NCI-H1436 (cell line): ENCODE measurements at places on chromosomes 7 and 10.

GRCh38 chr10:88417387-88418030, 165.6 kb downstream of the RNLS start:
- DNase-seq: no peak

GRCh38 chr7:101910991-101911799, 93.8 kb downstream of the CUX1 start:
- no peak for DNase-seq

DNA sequence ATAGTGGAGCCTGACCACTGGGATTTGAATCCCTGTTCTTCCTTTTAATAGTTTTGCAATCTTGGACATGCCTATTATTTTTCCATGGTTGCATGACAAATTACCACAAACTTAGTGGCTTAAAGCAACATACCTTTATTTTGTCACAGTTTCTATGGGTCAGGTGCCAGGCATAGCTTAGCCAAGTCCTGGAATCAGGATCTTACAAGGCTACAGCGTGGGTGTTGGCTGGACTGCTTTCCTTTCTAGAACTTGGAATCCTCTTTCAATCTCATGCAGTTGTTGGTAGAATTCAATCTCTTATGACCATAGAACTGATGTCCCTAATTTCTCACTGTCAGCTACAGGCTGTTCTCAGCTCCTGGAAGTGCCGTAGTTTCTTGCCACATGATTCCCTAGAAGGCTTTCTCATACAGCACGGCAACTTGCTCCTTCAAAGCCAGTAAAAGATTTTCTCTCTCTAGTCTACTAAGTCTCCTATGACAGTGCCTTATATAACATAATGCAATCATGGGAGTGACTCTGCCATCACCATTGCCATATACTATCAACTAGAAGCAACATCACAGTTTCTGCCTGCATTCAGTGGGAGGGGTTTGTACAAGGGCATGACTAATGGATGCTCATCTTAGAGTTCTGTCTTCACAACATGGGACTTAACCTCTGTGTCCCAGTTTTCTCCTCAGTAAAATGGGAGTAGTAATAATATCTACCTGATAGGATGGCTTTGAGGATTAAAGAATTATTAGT, 243.4 kb upstream of the FZD1 start:
- DNase-seq: no peak

GRCh38 chr7:31146030-31146429, 93.9 kb downstream of the ADCYAP1R1 start:
- DNase-seq: no peak

GRCh38 chr7:55150709-55151451, 132.1 kb downstream of the EGFR start:
- no peak for DNase-seq

DNA sequence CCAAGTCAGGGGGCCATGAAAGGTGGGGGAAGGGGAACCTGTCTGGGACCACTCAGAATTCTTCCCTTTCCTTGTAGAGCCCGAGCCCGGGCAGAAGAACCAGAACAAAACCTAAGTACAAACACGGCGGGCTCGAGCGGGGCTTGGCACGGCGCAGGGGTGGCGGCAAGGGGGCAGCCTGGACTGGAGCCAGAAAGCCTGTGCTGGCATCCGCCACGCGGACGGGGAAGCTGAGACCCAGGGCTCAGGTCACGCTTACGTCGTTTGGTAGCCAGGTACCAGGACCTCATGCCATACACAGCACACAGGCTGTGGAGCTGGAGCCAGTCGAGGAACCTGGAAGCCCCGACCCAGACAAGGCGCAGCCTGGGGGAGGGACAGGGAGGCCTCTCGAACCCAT, 6.6 kb upstream of the GPER1 start:
- no peak for DNase-seq

DNA sequence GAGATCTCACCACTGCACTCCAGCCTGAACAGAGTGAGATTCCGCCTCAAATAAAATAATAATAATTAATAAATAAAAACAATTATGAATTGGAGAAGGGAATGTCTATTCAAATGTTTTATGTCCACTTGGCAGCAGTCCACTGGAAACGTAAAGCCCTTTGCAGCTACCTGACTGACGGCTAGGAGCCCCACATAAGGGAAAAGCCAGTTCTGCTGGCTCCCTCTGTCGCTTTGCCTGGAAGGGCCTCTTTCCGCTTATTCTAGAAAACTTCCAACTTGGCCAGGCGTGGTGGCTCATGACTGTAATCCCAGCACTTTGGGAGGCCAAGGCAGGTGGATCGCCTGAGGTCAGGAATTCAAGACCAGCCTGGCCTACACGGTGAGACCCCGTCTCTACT, 6.1 kb upstream of the TNS3 start:
- no peak for DNase-seq

GRCh38 chr7:82985144-82985802, 177.4 kb downstream of the PCLO start:
- no peak for DNase-seq

DNA sequence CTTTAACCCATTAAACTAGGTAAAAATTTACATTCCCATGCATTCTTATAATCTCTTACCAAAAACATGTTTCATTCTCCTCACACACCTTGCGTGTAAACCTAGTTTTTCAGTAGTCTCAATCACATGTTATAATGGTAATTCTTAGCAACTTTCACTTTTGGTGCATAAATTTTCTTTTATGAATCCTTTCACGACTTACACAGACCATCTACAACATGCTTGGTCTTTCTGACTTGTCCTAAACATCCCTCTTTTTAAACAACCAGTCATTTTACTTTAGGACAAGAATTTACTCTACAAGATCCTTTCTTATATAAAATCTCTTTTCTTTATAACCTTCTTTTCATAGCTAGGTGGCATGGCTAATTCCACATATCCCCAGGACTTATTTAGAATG, 25.8 kb downstream of the FBXL13 start:
- DNase-seq: no peak

GRCh38 chr10:78861529-78862327, 207.0 kb upstream of the ZMIZ1 start:
- no peak for DNase-seq

DNA sequence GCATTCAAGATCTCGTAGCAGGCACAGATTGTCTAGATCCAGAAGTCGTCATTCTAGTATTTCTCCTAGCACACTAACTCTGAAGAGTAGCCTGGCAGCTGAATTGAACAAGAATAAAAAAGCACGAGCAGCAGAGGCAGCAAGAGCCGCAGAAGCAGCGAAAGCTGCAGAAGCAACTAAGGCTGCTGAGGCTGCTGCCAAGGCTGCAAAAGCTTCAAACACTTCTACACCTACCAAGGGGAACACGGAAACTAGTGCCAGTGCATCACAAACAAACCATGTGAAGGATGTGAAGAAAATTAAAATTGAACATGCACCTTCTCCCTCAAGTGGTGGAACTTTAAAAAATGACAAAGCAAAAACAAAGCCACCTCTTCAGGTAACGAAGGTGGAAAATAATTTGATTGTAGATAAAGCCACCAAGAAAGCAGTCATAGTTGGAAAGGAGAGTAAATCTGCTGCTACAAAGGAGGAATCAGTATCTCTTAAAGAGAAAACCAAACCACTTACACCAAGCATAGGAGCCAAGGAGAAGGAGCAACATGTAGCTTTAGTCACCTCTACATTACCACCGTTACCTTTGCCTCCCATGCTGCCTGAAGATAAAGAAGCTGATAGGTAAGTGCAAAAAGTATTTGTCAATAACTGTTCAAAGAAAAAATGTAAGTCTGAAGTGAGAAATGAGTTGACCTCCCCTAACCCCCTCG, 37.7 kb downstream of the CDK13 start:
- no peak for DNase-seq

DNA sequence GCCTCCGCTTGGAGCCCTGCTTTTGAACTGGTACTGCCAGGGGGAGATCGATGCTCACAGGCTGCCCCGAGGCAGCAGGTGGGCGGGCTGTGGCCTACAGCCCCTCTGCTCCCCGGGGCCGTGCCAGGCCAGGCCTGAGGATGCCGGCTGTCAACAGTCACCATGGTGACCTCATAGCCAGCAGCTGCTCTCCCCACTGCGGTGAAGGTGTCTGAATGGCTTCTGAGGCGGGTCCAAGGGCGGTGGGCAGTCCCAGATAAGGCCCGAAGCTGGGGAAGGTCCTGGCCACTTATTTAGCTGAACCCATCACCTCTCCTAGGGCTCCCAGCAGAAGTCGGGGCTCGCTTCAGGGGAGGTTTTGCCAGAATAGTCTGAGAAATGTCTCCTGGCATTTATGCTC, 179.3 kb downstream of the ARHGAP12 start:
- DNase-seq: no peak

GRCh38 chr7:112080978-112081377, 125.2 kb downstream of the DOCK4 start:
- DNase-seq: no peak

GRCh38 chr10:119119400-119119799, 15.5 kb downstream of the DENND10 start:
- DNase-seq: no peak

GRCh38 chr7:27165089-27165995, at the start of gene HOXA9:
TSS of gene HOXA9 (minus strand) at chr7:27165537. CDS start at chr7:27165457, 80 bp downstream.
- DNase-seq: no peak

DNA sequence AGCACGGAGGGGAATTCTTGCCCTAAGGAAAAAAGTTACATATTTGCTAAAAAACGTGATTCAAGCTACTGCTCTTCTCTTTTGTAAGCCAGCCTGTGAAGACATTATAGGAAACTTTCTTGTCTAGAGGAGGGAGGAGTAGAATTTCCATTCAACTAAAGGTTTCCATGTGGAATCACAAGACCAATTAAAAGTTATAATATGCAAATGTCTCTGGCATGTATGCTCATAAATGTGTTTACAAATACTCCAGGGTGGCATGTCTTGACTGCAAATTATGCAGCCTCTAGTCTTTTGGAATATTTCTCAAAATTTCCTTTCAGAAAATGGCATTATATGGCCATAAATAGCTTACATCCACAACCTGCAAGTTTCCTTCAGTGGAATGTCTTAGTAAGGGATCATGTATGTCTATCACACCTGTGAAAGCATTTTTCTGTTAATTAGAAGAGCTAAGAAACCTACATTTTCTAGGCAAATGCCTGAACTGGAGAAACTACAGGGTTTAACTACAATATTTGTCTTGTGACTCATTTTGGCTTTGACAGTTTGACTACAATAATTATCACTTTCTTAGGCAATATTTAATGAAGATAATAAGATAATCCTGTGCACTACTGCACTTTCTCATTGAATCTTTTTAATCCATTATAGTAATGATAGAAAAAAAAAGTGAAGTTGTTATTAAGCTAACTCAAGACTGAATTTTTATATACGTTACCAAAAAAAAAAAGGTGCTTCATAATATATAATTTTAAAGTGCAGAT, 111.1 kb upstream of the C10orf90 start:
- no peak for DNase-seq

- no peak for DNase-seq
Observed at GRCh38 chr10:99875473-99875872, 93.0 kb downstream of the ABCC2 start.

GRCh38 chr7:20267482-20267881, 50.3 kb upstream of the MACC1 start:
- DNase-seq: no peak

- no peak for DNase-seq
Observed at GRCh38 chr10:18155321-18155720, 15.1 kb downstream of the CACNB2 start.

- no peak for DNase-seq
Observed at GRCh38 chr7:51224811-51225595, 91.6 kb downstream of the COBL start.
